ENCODE measurements at places on chromosomes 1 and 21.

DNA sequence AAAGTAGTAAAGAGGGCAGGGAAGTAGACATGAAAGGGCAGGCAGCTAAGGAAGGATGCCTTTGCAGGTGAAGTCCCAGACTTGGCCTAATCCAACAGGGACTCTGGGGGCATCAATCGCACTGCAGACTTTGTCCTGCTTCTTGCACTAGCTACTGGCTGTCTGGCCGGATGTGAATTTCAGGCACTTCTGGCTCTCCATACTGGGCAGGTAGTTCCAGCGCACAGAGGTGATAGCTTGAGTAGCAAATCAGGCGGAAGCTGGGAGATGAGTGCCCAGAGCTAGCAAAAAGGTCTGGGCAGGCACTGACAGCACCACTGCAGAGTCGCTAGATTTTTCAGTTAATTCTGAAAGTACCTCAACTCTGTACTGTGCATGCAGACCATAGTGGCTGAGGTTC lies 997 bp downstream of the RSPH1 start:
- DNase-seq = no peak

DNA sequence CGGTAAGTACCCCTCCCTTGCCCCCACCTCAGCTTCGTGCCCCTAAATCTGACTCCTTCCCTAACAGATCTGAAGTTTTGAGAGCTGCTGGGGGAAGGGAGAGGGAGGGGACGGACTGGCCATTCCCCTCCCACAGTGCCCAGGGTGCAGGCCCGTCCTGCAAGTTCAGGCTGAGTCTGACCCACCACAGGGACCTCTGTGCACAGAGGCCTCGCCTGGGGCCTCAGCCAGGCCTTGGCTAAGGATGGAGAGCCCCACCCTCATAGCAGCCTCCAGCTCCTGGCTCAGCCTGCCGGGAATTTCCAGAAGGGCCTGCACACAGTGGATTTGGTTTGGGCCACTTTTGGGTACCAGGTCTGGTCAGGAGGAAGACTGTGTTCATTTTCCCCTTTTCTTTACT lies 31.2 kb upstream of the TNFRSF1B start:
- no peak for DNase-seq

DNA sequence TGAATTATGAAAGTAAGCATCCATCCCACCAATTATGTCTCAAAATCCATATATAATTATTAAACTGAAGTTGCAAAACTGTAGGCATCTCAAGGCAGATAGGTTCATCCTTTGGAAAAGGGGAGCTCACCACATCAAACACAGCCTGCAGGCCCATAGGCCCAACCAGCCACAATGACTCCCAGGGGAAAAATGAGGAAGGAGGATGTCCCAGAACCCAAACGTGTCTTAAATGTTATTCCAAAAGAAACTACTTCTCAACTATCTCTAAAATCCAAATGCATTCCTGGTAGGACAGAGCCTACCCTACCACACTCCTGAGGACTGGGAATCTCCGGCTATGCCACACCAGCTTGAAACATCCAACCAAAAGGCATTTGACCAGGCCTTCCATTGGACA lies 12.8 kb downstream of the TIAM1 start:
- no peak for DNase-seq

DNA sequence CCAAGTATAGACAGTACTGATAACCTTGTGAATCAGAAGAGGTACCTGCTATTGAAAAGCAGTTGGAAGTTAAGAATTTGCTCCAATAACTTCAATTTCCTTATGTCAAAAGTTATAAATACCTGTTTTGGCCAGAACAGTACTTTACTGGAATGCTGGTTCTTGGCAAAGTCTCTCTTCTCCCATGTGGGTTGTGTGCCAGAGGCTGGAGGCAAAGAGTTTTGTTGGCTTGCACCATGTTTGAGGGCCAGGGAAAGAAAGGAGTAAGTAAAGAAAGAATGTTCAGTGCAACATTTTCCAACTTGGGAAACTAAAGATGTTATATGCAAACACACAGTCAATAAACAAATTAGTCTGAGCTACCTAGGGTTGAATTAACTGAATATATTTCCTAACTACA lies 67.0 kb upstream of the DYNLT5 start:
- DNase-seq = no peak

GRCh38 chr1:236239092-236239585 lies 42.6 kb downstream of the ERO1B start:
- no peak for DNase-seq

DNA sequence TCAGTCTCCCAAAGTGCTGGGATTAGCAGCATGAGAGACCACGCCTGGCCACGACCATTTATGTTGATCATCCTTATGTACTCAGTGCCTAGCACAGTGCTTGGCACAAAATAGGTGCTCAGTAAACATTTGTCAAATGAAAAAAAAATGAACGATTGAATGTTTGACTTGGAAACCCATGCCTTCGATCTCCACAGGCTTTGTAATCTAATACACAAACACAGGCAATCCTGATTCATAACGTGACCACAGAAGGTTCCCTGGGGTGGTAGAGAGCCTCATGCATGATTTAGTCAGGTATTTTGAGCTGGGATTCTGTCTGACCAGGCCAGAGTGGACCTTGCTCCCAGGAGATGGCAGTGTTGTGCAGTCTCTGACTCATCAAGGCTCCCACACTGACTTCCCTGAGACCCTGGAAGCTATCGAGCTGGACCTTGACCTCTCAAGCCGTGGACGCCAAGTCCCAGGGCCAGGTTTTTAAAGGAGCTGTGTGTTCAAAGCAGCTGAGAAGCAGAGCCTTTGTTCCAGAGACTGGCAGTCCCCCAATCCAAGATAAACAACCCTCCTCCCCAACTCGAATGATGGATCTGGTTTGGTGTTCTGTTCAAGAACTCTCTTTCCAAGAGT lies 81.1 kb downstream of the PGM1 start:
- DNase-seq = peak; percentile 46

DNA sequence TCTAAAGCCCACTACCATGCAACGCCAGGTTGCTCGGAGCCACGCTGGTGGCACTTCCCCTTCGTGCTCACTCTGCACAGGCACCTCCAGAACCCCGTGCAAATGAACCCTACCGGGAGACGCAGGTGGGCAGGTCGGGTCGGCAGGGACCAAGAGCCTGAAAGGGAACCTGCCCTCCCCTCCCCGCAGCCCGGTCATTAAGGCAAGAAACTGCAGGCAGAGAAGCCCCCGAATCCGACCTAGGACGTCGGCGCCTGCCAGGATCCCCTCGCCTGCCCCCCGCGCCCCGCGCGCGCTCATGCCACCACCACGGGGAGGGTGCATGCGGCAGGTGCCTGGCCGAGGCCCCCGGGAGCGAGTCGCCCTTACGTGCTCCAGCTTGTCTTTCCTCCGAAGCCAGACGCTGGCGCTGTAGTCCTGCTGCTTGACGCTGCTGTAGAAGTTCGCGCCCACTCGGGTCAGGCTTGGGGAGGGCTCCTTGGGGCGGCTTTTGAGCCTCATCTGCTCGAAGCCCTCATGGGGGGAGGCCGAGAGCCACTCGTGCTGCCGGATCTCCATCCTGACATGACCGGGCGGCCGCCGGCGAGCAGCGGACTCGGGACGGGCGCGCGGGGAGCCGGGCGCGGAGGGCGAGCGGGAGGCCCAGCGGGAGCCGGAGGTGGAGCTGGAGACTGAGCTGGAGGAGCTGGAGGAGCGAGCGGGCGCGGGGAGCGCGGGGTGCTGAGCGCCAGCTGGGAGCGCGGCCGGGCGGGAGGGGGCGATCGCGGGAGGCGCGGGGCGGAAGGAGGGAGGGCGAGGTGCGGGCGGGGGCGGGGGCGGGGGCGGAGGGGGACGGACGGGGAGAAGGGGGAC lies 552 bp downstream of the PLD5 start:
- DNase-seq = no peak

DNA sequence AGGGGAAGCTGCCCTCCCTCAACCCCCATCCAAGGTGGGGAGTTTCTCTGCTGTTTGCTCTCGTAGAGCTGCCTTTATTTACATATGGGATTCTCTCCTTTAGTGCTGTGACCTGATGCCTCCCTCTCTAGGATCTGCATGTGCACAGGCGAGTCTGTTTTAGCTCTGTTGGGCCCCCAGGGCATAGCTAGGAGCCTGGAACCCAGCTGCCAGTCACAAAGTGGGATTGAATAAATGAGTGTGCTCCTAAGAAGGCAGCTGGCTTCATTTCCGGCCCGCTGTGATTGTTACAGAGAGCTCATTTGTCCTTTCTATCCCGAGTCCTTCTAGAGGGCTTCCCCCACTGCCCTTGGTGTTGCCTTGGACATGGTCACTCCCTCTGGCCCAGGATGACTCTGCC lies 176.6 kb downstream of the GRIK3 start:
- DNase-seq = no peak

DNA sequence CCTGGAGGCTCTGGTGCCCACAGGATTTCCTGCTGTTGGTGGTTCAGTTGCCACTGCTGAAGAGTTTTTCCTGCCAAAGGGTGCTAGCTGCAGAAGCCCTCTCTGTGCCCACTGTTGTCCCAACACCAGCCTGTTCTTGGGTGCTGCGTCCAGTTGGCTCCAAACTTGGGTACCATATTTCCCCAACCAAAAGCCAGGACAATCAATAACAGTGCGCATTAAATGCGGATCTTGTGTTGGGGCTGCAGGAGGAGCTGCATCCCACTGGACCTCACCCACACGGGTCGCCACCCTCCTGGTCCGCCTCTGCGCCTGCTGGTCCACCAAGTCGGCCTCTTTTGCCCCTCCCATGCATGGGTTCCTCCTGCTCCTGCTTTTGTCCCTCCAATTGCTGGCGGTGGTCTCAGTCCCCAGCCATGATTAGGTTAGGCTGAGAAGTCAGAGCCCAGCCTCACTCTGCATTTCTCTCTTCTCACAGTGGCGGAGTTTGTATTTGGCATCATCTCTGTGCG lies 9.8 kb downstream of the ABCG1 start:
- no peak for DNase-seq

DNA sequence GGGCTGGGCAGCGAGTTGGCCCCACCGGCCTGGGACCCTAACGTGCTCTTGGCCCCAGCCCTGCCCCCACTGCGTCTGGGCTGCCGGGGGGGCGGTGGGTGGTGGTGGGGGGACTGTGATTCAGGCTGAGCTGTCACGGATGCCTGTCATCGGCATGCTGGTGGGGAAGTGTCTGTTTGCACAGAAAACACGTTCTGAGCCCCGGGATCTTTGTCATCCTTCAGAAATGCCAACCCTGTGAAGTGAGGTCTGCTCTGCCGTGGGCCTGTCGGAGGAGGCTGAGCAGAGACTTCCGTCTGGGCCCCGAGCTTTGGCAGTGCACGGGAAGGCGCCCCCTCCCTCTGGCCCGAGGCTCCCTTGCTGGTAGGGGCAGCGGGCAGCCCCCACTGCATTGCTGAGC lies 24.3 kb upstream of the PLCH2 start:
- DNase-seq = peak; percentile 62

- no peak for DNase-seq
These were observed 43.0 kb downstream of the SPATA17 start for GRCh38 chr1:217674028-217674729.

DNA sequence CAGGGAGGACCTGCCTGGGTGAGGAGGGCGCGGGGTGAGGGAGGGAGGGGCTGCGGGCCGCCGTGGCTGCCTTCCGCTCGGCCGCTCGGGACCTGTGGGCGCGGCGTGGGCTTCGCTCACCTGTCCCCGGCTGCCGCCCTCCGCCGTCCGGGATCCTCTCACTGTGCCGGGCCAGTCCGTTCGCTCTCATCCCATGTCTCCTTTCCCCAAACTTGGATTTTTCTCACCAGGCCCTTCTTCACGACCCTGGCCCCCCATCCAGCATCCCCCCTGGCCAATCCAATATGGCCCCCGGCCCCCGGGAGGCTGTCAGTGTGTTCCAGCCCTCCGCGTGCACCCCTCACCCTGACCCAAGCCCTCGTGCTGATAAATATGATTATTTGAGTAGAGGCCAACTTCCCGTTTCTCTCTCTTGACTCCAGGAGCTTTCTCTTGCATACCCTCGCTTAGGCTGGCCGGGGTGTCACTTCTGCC lies 362 bp downstream of the ZBTB48 start:
- no peak for DNase-seq

GRCh38 chr1:150557813-150558212 lies 8.6 kb downstream of the ADAMTSL4 start:
- DNase-seq = no peak

DNA sequence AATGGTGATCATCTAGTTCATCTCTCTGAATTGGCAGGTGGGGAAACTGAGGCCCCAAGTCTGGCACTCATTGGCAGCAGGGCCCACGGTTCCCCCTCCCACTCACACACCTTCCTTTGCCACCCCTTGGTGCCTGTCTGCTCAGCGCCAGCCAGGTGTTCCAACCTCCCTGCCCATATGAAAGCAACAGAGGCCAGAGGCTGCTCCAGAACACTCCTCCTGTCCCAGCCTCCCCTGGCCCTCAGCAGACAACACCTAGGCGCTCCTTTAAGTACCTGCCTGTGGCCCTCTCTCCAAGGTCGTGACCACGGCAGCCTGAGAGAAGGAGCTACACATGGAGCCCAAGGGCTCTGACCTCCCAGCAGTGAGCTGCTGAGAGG lies 362.3 kb upstream of the VAMP3 start:
- no peak for DNase-seq

DNA sequence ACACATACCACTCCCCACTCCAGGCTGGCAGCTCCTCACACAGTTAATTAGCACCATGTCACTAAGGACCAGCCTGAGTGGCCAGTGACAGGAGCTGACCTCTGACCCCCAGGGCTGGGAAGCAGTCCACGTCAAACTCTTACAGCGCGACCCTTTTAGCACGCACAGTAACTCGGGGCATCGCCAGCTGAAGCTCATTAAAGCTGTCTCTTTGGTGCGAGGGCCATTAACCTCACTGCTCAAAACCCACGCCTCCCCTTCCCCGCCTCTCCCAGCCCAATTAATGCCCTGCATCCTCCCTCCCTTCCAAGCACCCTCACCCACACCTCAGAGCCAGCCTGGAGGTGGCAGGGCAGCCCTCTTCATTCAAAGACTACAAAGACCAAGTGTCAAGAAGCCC lies 31.7 kb downstream of the DMAP1 start:
- DNase-seq = no peak

DNA sequence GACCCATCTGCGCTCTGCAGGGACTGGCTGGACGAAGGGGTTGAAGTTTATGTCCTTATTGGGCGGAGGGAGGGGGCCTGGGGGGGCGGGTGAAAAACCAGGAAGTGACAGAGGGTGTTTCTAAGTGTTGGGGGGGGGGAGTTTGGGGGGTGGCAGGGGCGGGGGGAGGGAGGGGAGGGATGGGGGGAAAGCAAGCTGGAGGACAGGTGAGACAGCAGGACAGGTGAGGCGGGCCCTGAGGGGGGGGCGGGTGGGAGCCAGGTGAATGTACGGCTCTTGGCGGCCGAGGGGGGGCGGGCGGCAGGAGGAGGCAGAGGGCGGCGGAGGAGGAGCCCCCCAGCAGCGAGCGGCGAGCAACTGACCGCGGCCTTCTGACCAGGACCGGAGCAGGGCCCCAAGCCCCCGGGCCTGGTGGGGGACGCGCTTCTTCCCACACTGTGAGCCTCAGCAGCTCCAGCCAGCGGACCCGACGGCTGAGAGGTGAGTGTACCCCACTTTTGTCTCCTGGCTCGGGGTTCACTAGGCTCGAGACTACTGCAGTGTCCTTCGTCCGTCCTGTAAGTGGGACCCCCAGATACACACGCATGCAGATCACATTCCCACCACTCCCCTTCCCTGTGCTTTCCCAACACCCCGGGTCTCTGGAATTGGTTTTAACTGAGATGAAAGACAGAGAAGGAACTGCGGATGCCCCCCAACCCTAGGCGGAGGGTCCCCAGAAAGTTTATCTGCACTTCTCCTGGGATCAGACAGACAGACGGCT lies at the start of gene ZBTB7B:
ZBTB7B (plus strand) TSS at position 339 of the 763 bp plus-strand sequence. CDS start 11,859 bp downstream, outside the sequence.
- no peak for DNase-seq
